Smooth muscle cell of bladder (primary cell): ENCODE measurements at places on chromosomes 16 and 17. TPM values are rescaled to one million over a fixed set of nuclear protein-coding genes. Genes with fewer than 3 reads are reported as not detected.

Gene KRT36
- not detected in 2 replicates for total RNA-seq

Gene HEATR9
- total RNA-seq = not detected in 2 replicates

Gene GJC1
- 5.1 and 7.1 TPM in 2 replicates for total RNA-seq

Gene MPV17L
- total RNA-seq = 0.57 and 0.65 TPM in 2 replicates

Gene TIMP2
- 44.7 and 79.5 TPM in 2 replicates for total RNA-seq

Gene CD300A
- not detected in 2 replicates for total RNA-seq

Gene C1QTNF1
- total RNA-seq = 40.4 and 77.1 TPM in 2 replicates

Gene ERN1
- 10.0 and 10.9 TPM in 2 replicates for total RNA-seq

Gene PRR14
- 3.4 and 3.8 TPM in 2 replicates for total RNA-seq

Gene TNS4
- total RNA-seq = under 0.01 TPM in 2 replicates

Gene LGALS9B
- not detected in 2 replicates for total RNA-seq

Gene EVPLL
- not detected in 2 replicates for total RNA-seq

Gene RAD51C
- total RNA-seq = 17.2 and 21.4 TPM in 2 replicates
